ENCODE measurements at places on chromosomes 6 and 20.

- DNase-seq = no peak
Observed at GRCh38 chr6:2103765-2104523, 141.5 kb downstream of the GMDS start.

DNA sequence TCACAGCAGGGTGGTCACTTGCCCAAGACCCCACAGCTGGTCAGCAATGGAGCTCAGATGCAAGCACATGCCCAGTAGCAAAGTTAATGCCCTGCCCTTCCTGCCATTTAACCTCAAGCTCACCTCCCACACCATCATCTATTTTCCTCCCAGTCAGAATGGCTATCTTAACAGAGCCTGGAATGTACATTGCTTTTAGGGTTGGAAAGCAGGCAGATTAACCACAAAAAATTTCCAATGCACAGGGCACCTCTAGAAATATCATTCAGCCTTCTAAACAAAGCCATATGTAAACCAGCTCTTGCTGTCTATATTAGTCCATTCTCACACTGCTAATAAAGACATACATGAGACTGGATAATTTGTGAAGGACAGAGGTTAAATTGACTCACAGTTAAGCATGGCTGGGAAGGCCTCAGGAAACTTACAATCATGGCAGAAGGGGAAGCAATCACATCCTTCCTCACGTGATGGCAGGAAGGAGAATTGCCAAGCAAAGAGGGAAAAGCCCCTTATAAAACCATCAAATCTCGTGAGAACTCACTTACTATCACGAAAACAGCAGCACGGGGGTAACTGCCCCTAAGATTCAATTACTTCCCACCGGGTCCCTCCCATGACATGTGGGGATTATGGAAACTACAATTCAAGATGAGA is 106.9 kb downstream of the FYN start:
- no peak for DNase-seq

- no peak for DNase-seq
Observed at GRCh38 chr6:167495506-167496401, 170.9 kb downstream of the TTLL2 start.

DNA sequence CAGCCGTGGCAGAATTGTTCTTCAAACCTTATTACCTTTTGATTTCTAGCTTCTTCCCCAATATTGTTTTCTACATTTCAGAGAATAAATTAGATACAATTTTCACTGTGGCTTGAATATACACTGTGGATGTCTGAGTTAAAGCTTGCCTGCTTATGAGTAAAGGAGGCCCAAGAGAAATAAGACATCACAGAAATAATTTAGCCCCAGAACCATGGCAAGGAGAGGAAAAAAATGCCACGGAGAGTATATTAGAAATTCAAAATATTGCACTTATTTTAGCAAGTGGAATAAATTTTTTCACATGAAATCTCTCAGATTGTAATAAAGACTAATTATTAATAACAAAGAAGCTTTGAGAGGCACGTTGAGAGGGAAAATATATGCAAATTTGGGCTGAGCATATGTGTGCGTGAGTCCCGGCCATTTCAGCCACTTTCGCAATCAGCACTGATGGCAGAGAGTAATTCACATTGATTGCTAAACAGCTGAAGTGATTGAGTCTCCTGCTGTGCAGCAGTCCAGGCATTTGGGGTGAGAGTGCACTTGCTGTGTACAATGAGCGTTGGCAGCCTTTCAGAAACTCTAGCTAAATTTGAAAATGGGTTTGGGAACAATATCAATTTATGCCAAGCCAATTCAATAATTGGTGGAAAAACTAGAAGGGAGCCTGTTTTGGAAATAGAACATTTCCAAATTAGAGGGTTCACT is 596.0 kb downstream of the EPM2A start:
- no peak for DNase-seq

DNA sequence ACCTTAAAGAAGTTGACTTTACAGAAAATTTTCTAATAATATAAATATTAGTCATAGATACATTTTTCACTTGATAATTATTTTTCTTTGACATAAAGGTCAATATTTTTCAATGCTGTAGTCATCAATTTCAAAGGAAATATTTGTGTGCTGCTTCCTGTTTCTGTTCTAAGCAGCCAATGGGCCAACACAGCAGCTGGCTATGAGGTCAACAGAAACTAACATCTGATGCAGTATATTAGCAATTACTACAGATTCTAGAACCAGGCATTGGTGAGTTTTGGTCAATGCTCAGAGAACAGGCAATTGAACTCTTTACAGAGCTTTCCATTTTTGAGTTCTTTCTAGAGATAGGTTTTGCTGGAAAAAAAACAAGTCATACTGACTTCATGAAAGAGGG is 669.6 kb upstream of the NRSN1 start:
- no peak for DNase-seq

DNA sequence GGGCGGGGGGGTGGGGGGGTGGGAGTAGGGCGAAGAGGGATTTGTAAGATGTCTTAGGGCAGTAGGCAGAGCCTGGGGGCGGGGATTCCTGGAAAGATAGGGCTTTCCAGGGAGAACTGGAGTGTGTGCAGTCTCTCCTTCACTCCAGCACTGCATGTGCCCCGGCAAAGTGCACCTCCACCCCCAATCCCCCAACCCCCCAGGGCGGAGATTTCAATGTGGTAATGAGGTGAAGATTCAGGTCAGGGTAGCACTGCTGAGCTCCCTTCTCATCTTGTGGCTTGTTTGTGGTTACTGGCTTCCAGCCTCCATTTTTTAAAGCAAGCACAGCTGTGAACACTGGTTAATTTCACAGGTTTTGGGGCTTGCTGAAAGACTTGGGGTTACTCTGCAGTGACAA is 5.9 kb downstream of the TMEM239 start:
- no peak for DNase-seq

- DNase-seq = no peak
Observed at GRCh38 chr6:134309983-134310605, 7.8 kb downstream of the SGK1 start.

- DNase-seq = no peak
Observed at GRCh38 chr20:17910828-17911294, 57.7 kb downstream of the SNX5 start.

DNA sequence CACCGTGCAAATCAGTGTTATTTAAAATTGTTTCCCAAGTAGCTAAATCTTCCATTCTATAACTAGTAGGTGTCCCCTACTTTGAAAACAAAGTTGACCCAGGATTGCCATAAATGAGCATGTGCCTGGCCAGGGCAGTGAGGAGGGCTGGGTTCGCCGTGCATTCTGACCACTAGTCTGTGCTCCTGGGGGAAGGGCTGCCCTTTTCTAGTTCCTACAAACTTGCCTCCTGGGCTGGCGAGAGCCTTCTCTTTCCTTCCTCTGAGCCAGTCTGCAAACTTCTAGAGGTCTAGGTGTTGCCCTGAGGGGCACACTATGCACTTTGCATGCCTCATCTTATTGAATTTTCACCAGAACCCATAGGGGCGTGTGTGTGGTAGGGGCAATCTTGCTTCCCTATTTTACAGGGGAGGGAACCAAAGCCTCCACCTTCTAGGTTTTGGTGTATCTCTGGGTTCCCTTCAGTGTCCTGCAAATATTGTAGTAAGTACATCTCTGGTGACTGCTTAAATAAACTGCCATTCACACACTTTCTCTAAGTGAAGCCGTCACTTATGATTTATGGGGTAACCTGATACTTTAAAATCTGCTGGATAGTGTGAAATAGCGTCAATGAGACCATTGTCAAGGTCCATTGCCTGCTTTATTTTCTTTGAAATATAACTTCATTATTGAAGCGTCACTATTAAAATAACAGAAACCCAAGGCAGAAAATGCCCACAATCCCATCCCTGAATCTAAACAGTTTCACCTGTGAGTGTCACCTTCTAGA is 42.2 kb downstream of the CDH26 start:
- no peak for DNase-seq

GRCh38 chr20:43972051-43972450 is 57.4 kb downstream of the TOX2 start:
- no peak for DNase-seq

GRCh38 chr6:28867086-28867409 is 56.7 kb downstream of the TRIM27 start:
- DNase-seq = no peak

- no peak for DNase-seq
Observed at GRCh38 chr6:16318538-16318937, 80.2 kb downstream of the GMPR start.

DNA sequence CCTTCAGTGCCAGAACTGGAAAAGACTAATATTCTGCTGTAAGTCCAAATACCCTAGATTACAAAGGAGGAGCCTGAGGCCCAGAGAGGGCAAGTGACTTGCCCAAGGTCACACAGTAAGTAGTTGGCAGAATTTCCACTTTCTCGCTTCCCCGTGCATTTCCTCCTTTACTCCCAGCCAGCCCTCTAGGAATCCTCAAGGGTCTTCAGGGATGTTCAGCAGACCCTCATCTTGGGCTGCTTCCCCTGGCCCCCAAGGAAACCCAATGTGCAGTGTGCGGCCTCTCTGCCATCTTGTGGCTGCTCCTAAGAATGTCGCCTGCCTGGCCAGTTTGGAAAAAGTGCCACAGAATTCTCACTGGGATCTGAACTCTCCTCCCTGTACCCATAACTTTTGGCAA is 217.7 kb upstream of the LRFN2 start:
- DNase-seq = no peak

GRCh38 chr6:79079561-79080041 is 1.5 kb upstream of the PHIP start:
- DNase-seq = no peak

- no peak for DNase-seq
Observed at GRCh38 chr6:131368198-131368911, 204.7 kb upstream of the ARG1 start.

GRCh38 chr6:49739423-49739822 is 4.8 kb downstream of the CRISP3 start:
- no peak for DNase-seq

GRCh38 chr6:162697872-162698403 is 29.6 kb downstream of the PRKN start:
- no peak for DNase-seq

DNA sequence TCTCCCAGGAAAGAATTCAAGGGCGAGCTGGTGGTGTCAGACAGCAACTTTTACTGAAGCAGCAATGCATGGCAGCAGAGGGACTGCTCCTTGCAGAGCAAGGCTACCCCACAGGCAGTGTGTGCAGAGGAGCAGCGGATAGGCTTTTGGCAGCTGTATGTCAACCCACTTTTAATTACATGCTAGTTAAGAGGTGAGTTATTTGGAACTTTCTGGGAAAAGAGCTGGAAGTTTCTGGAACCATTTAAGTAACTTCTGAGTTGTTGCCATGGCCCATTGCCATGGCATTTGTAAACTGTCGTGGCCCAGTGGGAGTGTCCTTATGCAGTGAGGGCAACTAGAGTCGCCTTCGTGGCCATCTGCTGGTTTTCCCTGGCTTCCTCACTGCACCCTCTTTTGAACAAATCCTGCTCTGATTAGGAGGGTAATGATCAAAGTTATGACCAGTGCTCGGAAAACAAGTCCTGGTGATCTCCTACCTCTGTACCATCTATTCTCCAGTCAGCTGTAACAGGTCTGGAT is 34.0 kb downstream of the BPIFB4 start:
- DNase-seq = no peak

DNA sequence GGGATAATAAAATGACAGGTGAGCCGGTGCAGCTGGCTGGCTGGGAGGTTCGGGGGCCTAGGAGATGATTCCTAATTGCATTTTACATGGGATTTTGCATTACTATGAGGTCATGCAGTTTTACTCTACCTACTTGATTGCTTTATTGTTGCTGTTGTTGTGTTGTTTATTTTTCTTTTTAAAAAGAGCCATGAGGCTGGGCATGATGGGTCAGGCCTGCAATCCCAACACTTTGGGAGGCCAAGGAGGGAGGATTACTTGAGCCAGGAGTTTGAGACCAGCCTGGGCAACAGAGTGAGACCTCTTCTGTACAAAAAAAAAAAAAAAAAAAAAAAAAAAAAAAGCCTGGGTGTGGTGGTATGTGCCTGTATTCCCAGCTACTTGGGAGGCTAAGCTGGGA is 104.8 kb downstream of the GJA1 start:
- no peak for DNase-seq

DNA sequence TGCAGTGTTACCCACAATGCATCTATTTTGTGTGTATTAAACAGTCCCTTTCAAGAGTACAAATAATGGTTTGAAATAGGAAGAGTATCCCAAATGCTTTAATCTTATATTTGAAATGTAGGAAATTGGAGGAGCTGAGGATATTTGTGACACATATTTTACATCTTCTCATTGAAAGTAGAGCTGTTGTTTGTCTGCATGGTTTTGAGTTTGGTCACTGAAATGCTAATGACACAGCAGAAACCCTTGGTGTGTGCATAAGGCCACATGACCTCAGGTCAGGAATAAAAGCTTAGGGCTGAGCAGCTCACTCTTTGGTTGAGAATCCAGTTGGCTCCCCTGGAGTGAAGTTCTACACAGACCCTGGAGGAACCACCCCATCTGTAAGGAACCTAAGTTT is 49.8 kb downstream of the TPD52L1 start:
- no peak for DNase-seq

GRCh38 chr6:6837541-6838080 is 249.1 kb downstream of the LY86 start:
- no peak for DNase-seq

GRCh38 chr20:8118039-8118438 is 14.0 kb upstream of the PLCB1 start:
- DNase-seq = no peak

DNA sequence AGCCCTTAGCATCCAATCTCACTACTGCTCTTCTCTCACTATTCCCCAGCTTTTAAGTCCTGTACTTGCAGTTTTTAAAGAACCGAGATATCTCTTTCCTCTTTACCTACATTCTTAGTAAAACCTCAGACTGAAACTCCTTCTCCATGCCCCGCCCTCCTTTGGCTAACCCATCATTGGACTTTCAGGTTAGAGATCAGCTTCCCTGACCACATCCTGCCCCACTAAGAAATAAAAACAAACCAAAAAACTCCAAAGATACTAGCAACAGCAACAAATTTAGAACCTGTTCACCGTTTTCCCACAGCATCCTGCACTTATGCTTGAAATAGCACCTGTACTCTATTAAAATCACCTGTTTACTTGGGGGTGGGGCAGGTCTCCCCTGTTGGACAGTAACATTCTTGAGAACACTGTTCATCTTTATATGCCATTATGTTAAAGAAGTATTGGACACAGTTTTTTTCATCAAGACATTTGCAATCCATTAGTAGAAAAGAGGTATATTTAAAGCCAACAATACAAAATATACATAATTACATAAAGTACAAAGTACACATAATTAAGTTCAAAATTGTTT is 16.3 kb upstream of the SMAP1 start:
- no peak for DNase-seq

GRCh38 chr20:51562027-51562331 is 19.5 kb upstream of the NFATC2 start:
- DNase-seq = no peak

GRCh38 chr20:32167552-32167951 is 40.0 kb downstream of the PLAGL2 start:
- no peak for DNase-seq

DNA sequence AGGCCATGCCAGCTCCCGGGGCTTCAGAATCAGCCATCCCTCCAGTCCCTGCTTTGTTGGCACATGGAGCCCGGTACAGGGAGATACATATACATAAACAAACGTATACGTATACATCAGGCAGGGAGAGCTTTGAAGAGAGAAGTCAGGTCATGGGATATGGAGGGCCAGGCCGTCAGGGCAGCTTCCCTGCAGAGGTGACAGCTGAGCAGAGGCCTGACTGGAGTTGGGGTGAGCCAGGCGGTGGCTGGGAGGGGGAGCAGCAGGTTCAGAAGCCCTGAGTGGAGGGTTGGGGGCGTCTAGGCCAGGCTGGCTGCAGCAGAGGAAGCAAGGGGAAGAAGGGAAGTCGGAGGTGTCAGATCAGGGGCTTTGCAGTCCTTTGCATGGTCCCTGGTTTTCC is 61.7 kb downstream of the STK35 start:
- DNase-seq = no peak

GRCh38 chr20:13809373-13809772 is 24.5 kb downstream of the NDUFAF5 start:
- DNase-seq = no peak

- no peak for DNase-seq
Observed at GRCh38 chr6:26468829-26469228, 11.1 kb downstream of the BTN2A1 start.
